ENCODE measurements at places on chromosomes 5 and 9.

GRCh38 chr5:88769165-88769564, 113.8 kb downstream of the MEF2C start:
- peak; percentile 52 for DNase-seq

DNA sequence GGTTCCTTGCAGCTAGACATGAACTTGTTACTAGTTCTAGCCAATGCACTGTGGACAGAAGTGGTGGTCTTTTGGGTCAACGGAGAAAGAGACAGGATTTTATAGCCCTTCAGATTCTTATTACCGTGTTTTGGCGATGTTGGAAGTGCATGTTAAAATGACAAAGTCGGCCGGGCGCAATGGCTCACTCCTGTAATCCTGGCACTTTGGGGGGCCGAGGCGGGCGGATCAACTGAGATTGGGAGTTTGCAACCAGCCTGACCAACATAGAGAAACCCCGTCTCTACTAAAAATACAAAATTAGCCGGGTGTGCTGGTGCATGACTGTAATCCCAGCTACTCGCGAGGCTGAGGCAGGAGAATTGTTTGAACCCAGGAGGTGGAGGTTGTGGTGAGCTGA, 9.1 kb upstream of the NUDT12 start:
- no peak for DNase-seq

DNA sequence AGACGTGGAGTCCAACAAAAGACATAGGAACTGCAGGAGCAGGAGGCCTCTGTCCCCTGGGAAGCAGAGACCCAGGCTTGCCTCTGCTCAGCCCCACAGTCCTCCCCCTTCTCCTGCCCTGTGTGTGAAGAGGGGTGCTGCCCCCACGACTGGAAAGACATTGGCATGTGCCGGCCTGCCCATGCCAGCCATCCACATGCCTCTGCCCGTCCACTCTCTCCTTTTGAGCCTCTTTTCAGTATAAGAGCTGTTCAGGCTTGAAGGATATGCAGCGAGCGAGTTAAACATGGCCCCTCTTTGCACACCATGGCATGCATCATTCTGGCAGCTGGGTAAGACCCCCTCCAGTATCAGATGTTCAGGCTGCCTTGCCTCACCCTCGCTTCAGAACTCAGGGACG, 159.7 kb upstream of the OTULINL start:
- DNase-seq = no peak

DNA sequence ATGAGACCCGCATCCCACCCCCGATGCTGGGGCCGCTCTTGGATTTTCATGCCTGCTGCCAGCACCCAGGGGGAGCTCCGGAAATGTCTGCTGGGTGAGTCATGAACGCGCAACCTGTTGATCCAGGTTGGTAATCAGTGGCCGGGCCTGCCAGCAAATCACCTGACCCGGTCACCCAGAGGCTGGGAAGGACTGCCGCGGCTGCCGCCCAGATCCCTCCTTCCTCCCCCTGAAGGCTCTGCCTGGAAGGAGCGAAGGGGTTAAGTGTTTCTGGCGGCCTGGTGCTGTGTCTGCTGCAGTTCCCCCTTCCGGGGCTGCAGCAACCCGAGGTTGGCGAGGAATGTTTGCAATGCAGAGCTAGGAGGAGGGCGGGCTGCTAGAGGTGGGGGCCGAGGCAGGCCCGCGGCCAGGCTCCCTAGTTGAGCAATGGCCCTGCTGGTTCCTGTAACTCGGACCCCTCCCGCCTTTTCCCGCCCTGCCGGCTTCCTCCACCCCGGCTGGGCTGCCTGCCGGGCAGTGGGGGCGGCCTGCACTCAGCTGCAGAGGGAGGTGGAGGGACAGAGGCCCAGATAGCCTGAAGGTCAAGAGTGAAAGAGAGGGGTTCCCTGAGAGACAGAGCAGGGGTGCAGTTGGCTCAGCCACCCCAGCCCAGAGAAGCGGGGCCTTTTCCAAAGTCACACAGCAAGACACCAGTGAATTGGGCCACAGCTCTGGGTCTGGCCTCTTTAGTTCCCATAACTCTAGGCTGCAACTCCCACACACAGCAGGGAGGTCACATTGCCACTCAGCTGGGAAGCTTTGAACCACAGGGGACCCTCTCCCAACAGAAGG, 156.3 kb upstream of the IER5L start:
- DNase-seq = peak; percentile 91

GRCh38 chr9:132040808-132041207, 38.9 kb downstream of the MED27 start:
- DNase-seq = no peak

DNA sequence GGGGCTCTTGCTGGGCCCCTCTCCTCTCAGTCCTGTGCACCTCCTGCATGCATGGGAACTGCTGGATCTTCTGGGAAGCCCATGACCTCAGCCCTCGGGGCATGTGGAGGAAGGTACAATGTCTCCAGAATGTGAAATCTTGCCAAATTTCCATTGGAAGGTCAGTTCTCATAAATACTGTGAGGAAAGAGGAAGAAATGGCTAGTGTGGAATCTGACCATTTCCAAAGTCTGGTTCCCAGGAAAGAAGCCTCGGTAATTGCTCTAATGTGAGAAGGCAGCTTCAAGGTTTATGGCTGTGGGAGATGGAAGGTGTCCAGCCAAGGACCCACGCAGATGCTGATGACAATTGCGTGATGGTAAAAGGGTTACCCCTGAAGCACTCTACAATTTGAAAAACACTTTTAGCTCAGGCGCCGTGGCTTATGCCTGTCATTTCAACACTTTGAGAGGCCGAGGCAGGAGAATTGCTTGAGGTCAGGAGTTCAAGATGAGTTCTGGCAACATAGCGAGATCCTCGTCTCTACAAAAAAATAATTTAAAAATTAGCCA, 8.1 kb upstream of the IL17B start:
- no peak for DNase-seq

DNA sequence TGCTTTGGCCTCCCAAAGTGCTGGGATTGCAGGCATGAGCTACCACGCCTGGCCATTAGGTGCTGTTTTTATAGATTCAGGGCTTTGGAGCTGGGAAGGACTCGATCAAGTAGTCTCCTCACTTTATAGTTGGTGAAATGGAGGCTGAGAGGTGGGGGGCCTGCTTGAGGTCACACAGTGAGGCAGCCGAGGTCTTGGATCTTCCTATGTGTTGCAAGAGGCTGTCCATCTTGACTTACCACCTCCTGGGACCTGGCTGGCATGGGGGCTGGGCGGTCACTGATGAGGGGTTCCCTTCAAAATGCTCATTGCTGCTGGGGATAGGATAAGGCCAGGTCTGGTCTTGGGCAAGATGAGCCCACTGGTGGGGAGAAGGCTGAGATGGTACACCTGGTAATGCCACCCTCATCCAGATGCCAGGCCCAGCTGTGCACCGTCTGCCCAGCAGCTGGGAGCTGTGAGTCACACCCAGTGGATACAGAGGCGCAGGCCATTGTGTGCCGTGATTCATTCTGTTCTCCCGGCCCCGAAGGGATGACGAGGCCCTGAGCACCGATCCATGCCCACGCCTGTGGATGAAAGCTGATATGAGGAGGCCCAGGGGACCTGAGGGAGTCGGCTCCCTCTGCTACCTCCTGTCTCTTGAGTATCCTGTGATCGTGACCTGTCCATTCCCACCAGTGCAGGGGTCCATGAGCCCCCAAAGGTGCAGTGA, 10.5 kb upstream of the NDST1 start:
- no peak for DNase-seq

DNA sequence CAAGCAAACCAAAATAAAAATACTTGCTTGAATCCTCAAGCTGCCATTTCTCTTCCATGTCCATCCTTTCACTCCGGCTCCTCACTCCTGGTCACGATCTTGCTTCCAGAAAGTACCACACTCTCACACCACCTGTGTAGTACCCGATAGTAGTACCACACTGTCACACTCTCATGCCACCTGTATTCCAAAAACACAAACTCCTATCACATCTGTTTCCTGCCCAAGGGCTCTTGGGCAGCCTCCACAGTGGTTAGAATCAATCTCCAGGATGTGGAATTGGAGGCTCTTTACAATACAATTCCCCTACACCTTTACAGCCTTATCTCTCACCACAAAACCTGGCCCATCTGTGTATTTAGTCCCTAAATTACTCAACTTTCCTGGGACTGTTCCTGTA, 130.6 kb downstream of the GNAQ start:
- no peak for DNase-seq

- no peak for DNase-seq
Observed at GRCh38 chr5:99827136-99827535, 708.0 kb upstream of the FAM174A start.

DNA sequence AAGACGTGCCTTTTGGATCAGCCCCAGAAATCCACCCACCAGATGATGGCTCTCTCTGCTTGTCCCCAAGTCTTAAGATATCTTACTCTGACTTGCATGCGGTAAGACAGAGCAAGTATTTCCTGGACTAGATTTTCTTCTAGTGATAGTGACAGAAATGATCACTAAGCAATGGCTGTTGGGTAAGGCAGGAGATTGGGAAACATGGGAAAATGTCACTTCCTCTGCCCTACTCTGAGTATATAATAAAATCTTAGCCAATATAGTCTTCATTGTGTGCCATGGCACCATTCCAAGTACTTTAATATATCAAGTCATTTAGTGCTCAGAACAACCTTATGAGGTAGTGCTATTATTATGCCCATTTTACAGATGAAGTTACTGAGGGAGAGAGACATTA, 31.0 kb upstream of the GNA14 start:
- DNase-seq = no peak

- no peak for DNase-seq
Observed at GRCh38 chr5:125481506-125482465, 735.3 kb upstream of the ZNF608 start.

DNA sequence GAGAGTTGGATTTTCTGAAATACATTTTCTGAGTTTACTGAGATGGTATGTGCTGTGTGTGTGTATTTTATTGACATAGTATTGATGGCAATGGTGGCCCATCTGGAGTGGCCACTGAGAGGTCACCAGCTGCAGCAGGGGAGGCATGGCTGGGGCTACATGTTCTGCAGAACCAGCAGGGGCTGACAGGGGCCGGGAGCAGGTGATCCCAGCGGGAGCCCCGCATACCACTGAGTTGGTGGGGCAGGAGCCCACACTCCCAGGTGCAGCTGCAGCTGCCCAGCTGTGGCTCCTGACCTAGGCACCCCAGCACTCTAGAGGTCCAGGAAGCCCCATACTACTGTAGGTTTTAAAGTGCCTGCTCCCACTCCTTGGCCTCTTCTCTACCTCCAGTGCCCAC, 1044.2 kb upstream of the CDH9 start:
- DNase-seq = no peak

DNA sequence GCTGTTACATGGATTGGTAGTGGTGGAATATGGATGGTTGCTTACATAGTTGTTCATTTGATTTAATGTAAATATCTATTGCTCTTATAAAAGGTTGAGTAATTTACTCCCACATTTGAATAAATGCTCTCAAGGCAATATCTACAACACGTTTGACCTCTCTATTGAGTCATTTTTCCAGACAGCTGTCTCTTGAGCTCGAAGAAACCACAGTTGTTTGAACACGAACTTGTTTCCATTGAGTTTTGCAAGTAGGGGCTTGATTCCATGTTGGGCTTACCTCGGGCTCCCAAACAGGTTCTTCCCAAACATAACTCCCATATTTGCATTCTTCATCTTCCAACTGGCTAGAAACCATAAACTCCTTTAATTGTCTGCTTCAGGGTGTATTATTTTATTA, 115.0 kb upstream of the HMHB1 start:
- no peak for DNase-seq

DNA sequence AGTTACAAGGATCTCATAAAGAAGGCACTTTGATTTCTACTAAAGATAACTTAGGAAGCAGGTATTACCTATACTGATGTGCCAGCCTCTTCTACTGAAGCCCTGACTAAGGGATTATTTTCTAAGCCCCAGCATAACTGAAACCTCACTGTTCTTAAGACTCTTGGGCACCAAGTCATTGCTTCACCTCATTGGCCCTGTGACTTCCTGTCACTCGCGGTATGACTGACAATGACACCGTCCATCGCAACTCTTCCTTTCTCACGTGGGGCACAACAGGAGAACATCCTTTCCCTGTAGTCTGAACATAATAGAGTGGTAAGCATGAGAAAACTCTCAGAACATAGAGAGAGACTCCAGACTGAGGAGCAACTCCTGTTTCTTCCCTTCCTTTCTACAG, 6.4 kb downstream of the OR2V2 start:
- DNase-seq = no peak

DNA sequence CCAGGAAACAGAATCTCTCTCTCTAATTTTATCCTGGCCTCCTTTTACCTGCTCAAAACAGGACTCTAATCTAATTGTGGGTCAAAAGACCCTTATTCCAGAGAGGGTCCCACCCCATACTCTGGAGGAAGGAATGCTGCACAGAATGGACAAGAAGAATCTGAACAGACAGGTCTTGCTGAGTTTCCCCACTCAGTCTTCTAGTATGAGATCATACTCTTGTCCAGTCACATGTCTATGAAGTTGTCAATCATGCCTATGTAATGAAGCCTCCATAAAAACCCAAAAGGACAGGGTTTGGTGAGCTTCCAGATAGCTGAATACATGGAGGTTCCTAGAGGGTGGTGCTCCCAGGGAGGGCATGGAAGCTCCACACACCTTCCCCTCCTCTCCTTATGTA, 123.9 kb upstream of the FER start:
- DNase-seq = no peak

GRCh38 chr9:79809931-79810330, 238.2 kb downstream of the TLE4 start:
- DNase-seq = no peak

DNA sequence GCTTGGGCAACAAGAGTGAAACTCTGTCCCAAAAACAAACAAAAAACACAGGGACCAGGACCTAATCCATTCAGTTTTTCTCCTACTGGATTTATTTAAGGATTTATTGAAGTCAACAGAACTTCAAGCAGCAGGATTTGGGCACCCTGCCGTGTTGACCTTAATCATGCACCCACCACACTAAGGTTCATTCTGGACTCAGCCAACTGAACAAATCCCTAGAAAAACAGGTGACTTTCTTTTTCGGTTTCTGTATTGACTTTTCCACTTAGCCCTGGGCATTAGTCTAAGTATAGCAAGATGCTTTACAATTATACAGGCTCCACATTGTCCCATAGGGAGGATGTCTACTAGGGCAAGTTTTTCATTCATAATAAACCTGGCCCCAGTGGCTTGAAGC, 30.0 kb downstream of the ZNF131 start:
- no peak for DNase-seq

- DNase-seq = no peak
Observed at GRCh38 chr5:179762079-179762780, 29.6 kb downstream of the MAML1 start.

- peak; percentile 90 for DNase-seq
Observed at GRCh38 chr9:127897193-127897692, 2.2 kb downstream of the ST6GALNAC6 start.
